Natural killer cell treated with Interleukin-12 subunit alpha and Interleukin-12 subunit beta and Interleukin-15 and Interleukin-18, amount 100 ng/mL, for 72 hours (primary cell): ENCODE measurements at places on chromosomes 3 and 15. TPM values are rescaled to one million over a fixed set of nuclear protein-coding genes. Genes with fewer than 3 reads are reported as not detected.

DNA sequence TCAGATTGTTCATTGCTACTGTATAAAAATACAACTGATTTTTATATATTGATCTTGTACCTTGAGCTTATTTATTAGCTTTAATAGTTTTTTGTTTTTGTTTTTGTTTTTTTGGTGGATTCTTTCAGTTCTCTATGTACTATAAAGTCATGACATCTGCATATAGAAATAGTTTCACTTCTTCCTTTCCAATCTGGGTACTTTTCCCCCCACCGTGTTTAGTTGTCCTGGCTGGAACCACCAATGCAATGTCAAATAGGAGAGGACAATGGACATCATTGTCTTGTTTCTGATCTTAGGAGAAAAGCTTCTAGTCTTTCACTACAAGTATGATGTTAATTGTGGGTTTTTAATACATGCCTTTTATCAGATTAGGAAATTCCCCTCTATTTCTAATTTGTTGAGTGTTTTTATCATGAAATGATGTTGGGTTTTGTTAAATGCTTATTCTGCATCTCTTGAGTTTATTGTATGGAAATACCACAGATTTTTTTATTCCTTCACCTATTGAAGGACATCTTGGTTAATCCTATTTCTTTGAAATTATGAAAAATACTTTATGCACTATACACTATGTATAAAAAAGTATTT, 2.8 kb upstream of the XCR1 start:
- no peak for DNase-seq

- DNase-seq, result no peak
Measured at GRCh38 chr3:100682056-100682853, 27.0 kb upstream of the TFG start.

ISG20 gene
- total RNA-seq, result 30.2 TPM

DNA sequence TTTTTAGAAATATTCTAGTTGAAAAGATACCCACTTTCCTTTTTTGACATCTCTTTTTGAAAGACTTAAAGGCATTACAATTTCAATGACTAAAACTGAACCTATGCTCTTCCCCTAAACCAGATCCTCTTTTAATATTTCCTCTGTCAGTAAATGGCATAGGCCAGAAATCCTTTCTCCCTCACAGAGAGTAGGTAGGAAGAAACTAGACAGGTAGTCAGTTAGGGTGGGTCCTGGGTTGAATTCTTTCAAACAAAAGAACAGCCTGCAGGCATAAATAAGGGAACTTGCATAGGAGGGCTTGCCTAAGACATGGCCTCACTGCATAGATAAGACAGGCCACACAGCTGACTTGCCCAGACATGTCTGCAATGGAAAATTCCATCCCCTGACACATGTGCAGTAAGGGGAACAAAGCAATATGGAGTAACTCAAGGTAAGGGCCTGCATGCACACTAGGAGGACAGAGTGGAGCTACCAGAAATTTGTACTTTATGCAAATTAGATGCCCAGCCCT, 23.1 kb downstream of the PLSCR5 start:
- no peak for DNase-seq

DNA sequence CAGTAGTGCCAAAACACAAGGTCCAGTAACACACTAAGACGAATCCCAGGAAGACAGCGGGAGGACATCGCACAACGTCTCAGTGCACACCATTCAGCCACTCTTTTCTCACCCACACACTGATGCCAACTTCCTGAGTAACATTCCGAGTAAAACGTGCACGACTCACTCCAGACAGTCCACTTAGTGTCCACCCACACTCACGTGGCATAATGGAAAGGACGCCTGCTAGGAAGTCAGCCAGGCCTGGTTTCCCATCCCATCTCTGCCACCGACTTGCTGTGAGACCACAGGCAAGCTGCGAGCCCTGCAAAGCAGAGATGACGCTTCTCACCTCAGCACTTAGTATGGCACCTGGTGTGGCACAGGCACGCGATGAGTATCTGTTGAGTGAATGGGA, 36.8 kb upstream of the VGLL4 start:
- no peak for DNase-seq

DNA sequence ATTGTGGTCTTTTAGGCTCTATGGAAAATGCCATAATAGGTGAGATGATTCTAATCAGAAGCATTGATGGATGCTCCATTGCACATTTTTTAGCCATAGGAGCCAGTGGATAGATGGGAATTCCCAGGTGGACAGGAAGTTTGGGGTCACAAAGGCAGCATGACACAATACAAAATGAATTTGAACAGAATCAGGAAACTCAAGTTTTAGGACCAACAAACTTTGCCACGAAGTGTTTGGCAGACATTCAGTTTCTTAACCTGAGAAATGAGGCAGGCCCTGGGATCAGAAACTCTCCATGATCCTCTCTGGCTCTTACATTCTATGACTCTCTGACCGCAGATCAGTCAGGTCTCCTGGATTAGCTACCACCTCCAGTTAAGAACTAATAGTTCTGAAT, 275.4 kb downstream of the TIGIT start:
- no peak for DNase-seq

DNA sequence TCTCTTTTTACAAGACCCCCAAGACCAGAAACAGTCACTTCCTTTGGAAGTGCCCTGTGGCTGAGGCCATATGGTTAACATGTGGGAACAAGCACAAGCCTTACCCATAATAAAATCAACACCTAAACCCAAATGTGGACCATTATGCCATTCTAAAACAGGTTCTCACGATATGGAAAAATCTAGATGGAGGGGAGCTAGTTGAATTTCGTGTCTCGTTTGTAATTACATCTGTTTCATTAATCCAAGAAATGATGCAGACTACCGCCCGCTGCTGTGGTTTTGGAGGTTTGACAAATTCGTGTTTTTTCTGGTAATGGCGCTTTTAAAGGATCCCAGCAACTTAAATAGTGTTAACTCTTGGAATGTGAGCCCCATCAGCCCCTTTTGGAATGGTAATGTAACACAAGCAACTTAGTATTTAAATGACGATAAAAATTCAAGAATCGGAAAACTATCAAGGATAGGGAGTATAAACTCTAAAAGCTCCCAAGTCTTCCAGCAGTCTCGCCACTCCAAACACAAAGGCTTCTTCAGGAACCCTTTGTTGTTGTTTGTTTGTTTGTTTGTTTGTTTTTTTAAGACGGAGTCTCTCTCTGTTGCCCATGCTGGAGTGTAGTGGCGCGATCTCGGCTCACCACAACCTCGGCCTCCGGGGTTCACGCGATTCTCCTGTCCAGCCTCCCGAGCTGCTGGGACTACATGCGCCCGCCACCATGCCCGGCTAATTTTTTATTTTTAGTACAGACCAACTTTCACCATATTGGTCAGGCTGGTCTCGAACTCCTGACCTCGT, 1.1 kb downstream of the CNBP start:
- no peak for DNase-seq

DNA sequence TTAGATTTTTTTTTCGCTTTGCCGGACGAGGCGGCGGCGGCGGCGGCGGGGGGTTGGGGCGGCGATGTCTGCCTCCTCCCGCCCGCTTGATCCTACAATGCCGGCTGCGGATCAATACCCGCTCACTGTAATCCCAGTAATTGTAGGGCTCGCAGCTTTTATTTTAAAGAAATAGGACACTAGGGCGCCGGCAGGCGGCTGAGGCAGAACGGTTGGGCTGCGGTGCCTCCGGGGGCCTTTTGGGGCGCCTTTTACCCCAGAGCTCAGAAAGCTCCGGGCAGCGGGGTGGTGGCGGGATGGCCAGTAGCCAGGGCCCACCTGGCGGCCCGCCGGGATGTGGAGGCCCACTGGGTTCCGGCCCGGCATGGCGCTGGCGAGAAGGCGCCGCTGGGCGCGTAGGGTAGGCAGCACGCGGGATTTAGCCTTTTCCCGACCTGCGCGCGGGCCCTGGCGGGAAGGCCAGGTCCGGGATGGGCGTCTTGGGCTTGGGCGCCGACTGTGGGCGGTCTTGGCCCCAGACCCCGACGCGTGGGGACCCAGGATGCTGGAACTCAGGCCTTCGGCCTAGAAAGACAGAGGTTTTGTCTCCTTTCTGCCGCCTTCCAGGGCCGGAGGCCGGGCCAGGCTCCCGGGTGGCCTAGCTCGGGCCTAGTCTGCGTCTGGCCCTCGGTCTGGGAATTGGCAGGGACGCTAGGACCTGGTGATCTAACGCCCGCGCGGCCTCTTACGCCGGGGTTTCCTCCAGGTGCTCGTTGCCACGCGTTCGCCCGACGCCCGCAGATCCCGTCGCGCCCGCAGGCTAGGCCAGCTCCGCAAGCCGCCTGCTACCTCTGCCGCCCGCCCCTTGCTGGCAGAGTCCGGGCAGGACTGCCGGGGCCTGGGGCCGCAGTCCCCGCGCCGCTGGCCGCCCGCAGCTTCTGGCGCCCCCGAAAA, 15.5 kb upstream of the ONECUT1 start:
- no peak for DNase-seq
